ENCODE measurements at places on chromosomes 11 and 22.

GRCh38 chr11:63023841-63024648 is 8.4 kb upstream of the SLC22A8 start:
- DNase-seq: peak; percentile 77

GRCh38 chr11:116130122-116130521 is 625.9 kb upstream of the CADM1 start:
- DNase-seq: no peak

- DNase-seq: no peak
Measured at GRCh38 chr11:111785076-111785475, 18.9 kb upstream of the PPP2R1B start.

DNA sequence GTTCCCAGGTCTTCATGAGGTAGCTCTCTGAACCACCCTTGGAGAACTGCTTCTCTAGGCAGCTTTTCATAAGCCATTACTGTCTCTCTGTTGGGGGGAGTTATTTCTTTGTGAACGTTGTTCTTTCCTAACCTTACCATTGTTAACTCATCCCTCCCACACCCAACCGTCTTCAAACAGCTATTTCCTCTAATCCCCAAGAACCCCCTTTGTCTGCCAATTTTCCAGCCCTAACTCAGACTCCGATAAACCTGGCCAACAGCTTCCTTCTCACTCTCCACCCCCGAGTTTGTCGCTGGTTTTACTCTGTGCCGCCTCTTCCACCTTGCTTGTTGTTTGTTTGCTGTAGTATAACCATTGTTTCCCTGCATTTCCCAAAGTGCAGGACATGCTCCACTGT is 131.5 kb downstream of the CCDC34 start:
- no peak for DNase-seq

DNA sequence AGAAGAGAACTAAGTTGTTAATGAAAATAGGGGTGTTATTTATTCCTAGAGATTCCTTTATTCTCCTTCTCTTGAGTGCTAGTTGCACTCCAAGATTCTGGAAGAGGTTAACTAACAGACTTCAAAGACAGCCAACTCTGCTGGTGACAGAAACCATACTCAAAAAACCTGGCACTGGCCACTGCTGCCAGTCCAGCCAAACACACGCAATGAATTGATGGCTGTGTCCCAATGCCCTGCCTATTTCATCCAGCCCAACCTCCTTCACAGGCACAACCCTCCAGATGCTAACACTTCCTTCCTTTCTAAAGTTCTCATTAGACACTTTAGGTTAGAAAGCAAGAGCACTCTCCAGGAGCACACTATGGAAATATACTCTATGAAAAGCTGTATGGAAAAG is 150.8 kb upstream of the C11orf58 start:
- DNase-seq: no peak

DNA sequence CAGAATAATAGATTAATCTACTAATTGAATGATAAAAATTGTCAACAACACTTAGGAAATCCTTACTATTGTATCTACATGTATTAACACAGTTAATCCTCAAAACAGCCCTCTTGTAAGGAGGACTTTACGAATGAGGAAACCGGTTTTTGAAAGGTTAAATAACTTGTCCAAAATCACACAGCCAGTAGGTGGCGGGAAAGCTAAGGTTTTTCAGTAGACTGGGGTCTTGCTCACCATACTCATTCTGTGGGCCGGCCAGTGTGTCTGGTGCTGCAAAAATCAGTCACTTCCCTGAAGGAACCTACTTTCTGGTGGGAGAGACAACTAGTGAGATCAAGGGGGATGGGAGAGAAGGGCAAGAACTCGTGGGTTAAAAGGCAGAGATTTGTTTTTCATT is 3.8 kb downstream of the DCPS start:
- peak; percentile 33 for DNase-seq

- DNase-seq: no peak
Measured at GRCh38 chr11:134636071-134636470, 224.0 kb upstream of the B3GAT1 start.

DNA sequence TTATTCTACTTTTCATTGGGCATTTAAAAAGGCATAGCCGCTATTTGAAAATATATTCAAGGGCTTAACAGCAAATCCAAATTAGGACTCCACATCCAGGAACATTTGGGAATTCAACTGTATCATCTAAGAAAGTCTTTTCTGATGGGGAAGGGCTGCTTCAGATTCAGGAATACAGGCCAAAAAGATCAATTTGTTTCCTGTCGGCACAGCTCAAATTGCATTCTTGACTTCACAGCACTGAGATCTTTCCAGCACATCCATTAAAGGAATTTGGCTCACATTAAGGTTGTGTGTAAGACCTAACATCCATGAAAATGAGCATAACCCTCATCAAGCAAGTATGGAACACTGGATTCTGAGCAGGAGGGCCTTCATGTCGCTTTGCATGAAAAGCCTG is 1169.5 kb upstream of the CCDC90B start:
- DNase-seq: no peak

DNA sequence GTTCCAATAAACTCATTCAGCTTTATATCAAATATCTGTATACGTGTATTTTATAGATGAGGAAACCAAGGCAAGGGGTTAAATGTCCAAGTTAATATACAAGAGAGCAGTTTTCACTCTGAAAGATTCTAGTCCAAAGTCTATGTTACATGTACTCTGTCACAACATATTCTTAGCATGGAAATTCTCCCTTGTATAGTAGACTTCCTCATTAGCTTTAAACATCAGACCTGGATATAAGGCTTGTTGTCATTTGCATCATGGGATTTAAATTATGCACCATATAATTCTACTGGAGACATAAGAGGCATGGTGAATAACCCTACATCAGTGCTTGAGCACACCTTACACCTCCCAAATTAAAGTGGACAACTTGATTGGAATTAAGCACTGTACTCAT is 681.9 kb upstream of the CCDC179 start:
- no peak for DNase-seq

DNA sequence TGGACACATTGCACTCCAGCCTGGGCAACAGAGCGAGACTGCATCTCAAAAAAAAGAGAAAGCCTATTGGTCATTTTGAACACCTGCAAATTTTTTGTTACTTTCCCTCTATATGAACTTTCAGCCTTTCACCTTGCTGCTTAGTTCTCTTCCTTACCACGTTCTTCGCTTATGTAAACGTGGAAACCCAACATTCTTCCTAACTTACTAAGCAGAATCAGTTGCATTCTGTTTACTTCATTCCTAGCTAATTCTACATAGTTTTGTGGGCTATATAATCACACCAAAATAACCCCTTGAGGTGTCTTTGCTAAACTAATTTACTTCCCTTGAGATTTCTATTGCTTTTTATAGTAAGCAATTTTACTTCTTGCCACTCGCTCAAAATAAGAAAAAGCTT is 23.2 kb downstream of the MS4A4A start:
- DNase-seq: no peak

DNA sequence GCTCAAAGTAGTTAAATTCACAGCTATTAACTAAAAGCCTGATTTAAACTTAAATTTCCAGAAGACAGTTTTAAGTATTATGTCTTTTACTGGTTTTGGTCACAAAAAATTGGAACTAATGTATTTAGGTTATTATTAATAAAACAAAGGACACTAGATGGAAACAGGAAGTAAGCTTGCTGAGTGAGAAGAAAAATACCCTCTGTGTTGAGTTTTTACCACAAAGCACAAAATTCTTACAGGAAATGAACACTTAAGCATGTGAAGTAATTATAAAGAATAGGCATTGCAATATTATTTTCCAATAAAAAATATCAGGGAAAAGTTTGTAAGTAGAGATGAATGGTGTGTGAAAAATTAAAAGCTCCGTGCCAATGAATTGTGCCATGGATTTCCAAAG is 46.3 kb downstream of the PIK3C2A start:
- no peak for DNase-seq

GRCh38 chr11:27293515-27294417 is 69.2 kb downstream of the CCDC34 start:
- DNase-seq: no peak

GRCh38 chr11:130617001-130617400 is 168.6 kb downstream of the ADAMTS15 start:
- DNase-seq: no peak

- no peak for DNase-seq
Measured at GRCh38 chr22:32617271-32617670, 142.7 kb downstream of the FBXO7 start.

GRCh38 chr11:131206671-131207070 is 163.7 kb upstream of the NTM start:
- DNase-seq: no peak

Measured in hematopoietic multipotent progenitor cell treated with erythropoietin and hydrocortisone succinate and interleukin-3 and kit ligand, for 17 days (in vitro differentiated cells).